ENCODE measurements at places on chromosomes 3 and 15.
A peak's percentile ranks its signal among the peaks of the same experiment; 100 is the strongest.

DNA sequence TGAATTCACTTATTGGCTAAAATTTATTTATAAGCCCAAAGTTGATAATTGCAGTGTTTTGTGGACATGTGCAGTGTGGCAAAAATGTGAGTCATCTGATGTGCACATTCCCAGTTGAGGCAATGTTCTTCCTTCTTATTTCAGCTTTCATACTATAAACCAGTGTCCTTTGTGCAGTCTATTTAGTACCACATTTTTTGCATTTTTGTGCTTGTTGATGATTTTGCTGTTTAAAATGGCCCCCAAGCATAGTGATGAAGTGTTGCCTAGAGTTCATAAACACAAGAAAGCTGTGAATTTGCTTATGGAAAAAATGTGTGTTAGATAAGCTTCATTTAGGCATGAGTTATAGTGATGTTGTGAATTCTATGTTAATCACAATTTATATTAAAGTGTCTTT, 19.4 kb upstream of the IL20RB start:
- DNase-seq: no peak

GRCh38 chr3:150227839-150228238, 180.3 kb upstream of the TSC22D2 start:
- DNase-seq: peak; percentile 79

GRCh38 chr15:47442371-47442770, 274.9 kb upstream of the SEMA6D start:
- DNase-seq: no peak

GRCh38 chr3:151638555-151639417, 94.9 kb upstream of the AADACL2 start:
- no peak for DNase-seq

DNA sequence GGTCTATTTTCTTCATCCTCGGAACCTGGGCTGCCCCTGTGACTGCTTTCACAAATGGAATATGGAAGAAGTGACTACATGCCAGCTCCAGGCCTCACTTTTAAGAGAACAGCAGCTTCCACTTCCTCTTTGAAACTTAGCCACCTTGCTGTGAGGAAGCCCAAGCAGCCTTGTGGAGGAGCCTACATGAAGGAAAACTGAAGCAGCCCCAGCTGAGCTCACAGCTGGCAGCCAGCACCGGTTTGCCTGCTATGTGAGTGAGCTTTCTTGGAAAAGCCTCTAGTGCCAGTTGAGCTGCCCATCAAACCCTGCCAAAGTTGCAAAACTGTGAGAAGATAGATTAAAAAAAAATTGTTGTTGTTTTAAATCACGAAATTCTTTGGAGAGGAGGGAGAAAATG, 498.0 kb upstream of the PROK2 start:
- DNase-seq: no peak

GRCh38 chr3:10672422-10672821, 143.6 kb upstream of the SLC6A11 start:
- no peak for DNase-seq

- peak; percentile 60 for DNase-seq
Observed at GRCh38 chr3:111338059-111338698, 203.8 kb upstream of the CD96 start.

- DNase-seq: no peak
Observed at GRCh38 chr15:60801395-60801794, 322.5 kb upstream of the ICE2 start.

- DNase-seq: peak; percentile 63
Observed at GRCh38 chr3:193843474-193844301, 250.7 kb downstream of the OPA1 start.

- no peak for DNase-seq
Observed at GRCh38 chr3:98977520-98977919, 76.0 kb upstream of the DCBLD2 start.

- DNase-seq: no peak
Observed at GRCh38 chr15:80559320-80559693, 135.8 kb upstream of the ABHD17C start.

- no peak for DNase-seq
Observed at GRCh38 chr3:48118322-48118721, 69.9 kb downstream of the CDC25A start.

- DNase-seq: no peak
Observed at GRCh38 chr3:146493761-146494160, 24.4 kb upstream of the PLSCR2 start.

GRCh38 chr3:20935791-20936190, 749.8 kb upstream of the SGO1 start:
- DNase-seq: no peak

DNA sequence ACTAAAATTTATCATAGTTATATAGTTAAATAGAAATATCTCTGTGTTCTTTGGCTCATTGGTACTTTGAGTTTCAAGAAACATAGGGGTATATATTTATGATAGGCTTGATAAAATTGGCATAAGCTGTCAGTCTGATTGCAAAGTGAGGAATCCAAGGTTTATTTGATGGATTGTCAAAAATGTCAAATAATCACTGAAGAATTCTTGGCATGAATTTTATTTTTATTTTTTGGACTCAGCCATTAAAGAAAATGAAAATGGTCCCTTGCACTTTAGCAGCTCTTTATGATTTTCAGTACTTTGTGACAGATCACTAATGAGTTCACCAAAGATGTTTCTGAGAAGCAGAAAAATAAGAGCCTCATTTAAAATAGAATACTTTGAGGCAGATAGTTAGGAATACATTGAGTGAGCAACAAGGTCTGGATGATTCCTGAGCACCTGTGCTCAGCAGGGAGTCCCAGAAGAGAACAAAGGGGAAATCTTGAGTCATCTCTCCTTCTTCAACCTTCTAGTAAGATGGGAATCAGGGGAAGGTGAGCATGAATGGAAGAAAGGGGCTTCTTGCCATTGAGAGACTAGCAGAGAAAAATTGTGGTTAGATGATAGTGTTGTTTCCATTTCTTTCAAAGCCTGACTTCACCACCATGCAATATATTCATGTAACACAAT, 85.3 kb upstream of the VEPH1 start:
- no peak for DNase-seq

DNA sequence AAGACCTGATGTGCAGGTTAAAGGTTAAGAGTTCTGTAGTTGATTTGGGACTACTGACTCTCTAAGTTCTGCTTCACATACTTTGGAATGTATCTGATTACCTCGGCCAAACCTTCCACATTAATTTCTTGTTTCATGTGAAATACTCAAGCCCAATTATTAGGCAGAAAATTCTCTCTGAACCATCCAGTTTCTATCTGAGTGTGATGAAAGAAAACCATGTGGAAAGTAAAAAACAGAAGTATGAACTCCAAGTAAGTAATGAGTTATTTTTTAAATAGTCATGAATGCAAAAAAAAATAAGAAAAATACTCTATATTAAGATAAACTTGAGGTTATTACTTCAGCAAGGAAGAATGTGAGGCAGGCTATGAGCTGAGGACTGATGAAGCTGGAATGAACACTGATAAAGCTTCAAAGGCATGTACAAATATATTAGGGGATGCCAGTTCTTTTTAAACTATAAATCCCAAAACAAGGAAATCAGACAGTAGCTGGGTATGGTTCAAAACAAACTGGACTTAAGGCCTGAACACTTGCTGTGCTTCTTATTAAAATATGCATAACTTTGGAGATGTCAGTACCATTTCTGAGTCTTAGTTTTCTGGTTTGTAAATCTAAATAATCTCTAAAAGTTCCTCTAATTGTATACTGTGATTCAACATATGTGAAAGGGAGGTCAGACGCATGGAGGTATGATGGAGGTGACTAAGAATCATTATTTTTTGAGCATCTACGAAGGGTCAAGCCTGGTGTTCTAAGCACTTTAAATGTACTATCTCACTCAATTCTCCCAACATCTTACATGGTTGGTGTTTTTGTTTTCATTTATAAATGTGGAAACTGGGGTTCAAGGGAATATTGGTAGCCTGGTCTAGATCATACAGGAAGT, 59.6 kb downstream of the COL6A6 start:
- no peak for DNase-seq

DNA sequence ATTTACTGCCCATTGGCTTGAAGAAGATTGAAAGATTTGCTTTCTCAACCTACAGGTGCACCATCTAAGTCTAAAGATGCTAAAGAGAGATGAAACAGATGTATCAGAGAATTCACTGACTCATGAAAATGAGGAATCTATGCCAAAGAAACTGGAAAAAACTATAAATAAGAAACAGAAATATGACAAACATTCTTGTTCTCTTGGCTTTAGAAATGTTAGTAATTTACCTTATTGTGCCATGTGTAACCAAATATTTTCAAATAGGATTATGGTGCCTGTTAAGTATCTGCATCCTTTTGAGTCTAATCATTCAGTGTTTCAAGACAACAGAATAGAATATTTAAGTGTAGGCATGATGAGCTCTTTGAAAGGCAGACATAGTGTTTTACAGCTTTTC, 271.5 kb downstream of the MEX3B start:
- DNase-seq: no peak

DNA sequence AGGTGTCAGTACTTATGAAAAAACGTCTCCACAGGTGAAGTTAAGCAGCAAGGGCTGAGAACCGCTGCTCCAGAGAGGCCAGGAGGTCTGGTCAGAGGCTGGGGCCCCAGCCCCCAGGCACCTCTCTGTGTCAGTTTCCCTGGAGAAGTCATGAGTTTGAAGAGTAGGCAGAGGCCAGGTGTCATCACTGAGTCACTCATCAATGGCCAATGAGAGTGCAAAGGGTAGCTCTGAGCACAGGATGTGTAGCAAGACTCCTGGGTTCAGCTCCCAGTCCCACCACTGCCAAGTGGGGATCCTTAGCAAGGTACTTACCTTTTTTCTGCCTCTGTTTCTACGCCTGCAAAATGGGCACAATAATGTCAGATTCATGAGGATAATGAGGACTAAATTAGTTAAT, 47.9 kb downstream of the CORO2B start:
- DNase-seq: no peak

- DNase-seq: no peak
Observed at GRCh38 chr3:48552111-48552951, 4.3 kb downstream of the PFKFB4 start.

- DNase-seq: peak; percentile 65
Observed at GRCh38 chr3:46895204-46895660, 17.7 kb downstream of the PTH1R start.

DNA sequence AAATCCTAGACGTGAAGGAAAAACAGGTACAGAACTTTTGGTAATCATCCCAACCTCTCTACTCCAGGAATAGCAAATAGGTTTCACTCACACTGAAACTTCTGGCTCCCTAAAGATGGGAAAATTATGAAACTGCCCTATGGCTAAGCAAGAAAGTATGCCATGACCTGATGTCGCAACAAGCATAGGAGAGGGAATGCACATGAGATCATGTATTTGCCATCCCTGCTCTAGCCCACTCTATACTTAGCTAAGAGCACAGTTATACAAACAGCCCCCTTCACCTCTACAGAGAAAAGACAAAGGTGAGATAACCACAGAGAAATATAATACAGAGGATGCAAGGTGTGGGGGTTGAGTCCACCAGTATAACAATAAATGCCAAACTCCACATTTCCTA, 102.7 kb downstream of the TBC1D5 start:
- DNase-seq: no peak
